ENCODE measurements at places on chromosomes 6 and 20. TPM values are rescaled to one million over a fixed set of nuclear protein-coding genes. Genes with fewer than 3 reads are reported as not detected.

Gene BPHL
- 11.1 TPM for total RNA-seq

Gene SNAP25
- 0.44 TPM for total RNA-seq

Gene CFB
- total RNA-seq, result 5.6 TPM

Gene SRMS
- not detected for total RNA-seq

Gene PTPRK
- 79.1 TPM for total RNA-seq

Gene KCNG1
- 103 TPM for total RNA-seq

Gene FKBP1C
- total RNA-seq, result 0.12 TPM

Gene BMP7
- not detected for total RNA-seq

Gene C20orf141
- total RNA-seq, result not detected

Gene SCRT2
- not detected for total RNA-seq

Gene KIF16B
- total RNA-seq, result 17.4 TPM

Gene PKIG
- 146 TPM for total RNA-seq

Gene LPA
- not detected for total RNA-seq

Gene HTR1B
- not detected for total RNA-seq

Gene CRIP3
- not detected for total RNA-seq

Gene THBS2
- total RNA-seq, result 425 TPM

Gene GJA10
- total RNA-seq, result not detected

Gene C6orf132
- 1.5 TPM for total RNA-seq

Gene CDH26
- total RNA-seq, result 0.12 TPM

Gene ENPP4
- total RNA-seq, result 2.4 TPM

Gene GPX5
- total RNA-seq, result not detected

Gene OR2H2
- total RNA-seq, result not detected

Gene NOX3
- total RNA-seq, result not detected

Gene PDYN
- not detected for total RNA-seq

Gene CLDN20
- total RNA-seq, result not detected

Gene FOXF2
- 0.25 TPM for total RNA-seq

Gene SLC24A3
- total RNA-seq, result not detected

Gene KCNK5
- total RNA-seq, result under 0.01 TPM

Measured in uterine smooth muscle cell (primary cell).